ENCODE measurements at places on chromosomes 1 and 21.

GRCh38 chr1:159510229-159510541 lies 25.6 kb downstream of the OR10J5 start:
- no peak for DNase-seq

DNA sequence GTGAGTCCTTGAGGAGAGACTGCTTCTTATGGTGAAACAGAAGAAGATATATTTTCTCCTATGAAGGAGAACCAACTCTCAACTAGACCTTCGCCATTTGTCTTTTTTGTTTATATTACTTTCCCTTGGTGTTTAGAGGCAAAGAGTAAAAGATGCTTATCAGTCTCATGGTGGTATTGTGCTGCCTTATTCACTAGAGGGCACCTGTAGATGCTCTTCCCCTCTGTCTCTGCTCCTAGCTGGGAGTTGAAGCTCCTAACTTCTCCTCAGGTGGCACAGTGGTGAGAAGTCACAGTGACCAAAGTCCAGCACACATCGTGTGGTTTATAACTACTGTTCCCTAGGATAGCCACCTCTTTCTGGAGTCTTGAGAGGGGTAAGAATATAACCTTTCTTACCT lies 1359.6 kb downstream of the PLA2G4A start:
- DNase-seq, result no peak

GRCh38 chr1:217088011-217088410 lies 364.8 kb upstream of the ESRRG start:
- DNase-seq, result no peak

- no peak for DNase-seq
Measured at GRCh38 chr1:30962609-30963508, 54.3 kb upstream of the SDC3 start.

DNA sequence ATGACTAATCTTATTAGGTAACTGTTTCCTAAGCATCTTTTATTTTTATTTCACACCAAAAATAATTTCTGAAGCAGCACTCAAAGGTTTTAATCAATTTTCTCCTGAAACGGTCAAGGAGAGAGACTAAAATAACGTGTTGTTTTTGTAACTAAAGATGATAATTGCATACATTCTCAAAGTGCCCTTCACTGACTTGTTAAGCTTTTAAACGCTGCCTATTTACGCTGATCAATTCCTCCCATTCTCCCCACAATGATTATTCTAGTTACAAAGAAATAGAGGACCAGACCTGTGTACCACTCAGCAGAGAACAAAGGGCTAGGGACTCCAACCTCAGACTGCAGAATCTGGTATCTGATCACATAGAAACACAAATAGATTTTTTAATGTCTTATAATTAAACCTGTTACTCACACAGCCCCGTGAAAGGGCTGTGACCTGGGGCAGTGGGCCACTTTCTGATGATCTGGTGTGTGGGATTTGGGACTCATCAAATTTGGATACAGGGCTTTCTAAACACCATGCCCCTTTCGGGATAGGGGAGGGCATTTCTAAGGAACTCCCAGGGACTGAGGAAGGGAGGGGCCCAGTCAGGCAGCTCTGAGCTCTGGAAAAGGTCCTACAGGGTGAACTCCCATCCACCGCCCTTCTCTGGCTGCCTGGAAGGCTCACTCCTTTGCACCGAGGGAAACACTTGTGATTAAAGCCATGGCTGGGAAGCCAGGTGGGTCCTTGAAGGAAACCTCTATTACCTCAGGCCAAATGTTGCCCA lies 65.2 kb downstream of the BCAR3 start:
- no peak for DNase-seq

DNA sequence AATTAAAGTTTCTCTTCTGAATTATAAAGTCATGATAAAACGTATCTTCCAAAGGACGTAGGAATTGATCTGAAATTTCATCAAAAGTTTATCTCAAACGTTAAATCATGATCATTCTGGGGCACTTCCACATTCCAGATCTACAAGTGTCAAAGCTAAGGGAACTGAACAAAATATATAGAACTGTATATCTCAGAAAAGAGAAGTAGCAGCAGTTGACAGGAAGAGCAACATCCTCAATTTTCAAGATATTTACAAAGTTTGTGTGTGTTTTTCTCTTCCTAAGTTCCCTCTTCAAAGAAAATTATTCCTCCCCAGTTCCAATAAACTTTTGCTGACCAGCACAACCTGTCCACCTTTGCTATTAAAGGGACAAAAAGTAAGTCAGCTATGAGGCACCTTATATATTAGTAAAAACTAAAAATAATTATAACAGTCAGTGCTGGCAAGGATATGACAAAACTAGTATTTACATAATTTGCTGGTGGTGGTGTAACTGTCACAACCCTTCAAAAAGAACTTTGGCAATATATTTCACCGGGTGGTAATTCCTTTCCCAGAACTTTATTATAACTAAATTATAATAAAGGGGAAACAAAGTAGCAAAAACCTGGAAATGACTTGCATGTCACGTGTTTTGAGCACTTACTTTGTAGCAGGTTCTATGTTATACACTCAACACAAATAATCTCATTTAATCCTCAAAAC lies 38.5 kb upstream of the EYA3 start:
- peak; percentile 54 for DNase-seq

DNA sequence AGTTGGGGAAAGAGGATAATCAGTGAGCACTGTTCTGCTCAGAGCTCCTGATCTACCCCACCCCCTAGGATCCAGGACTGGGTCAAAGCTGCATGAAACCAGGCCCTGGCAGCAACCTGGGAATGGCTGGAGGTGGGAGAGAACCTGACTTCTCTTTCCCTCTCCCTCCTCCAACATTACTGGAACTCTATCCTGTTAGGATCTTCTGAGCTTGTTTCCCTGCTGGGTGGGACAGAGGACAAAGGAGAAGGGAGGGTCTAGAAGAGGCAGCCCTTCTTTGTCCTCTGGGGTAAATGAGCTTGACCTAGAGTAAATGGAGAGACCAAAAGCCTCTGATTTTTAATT lies 42.7 kb downstream of the YARS1 start:
- no peak for DNase-seq

Data from SIG-M5 (cell line).